NAMALWA (cell line): ENCODE measurements at places on chromosomes 1 and 21.

- no peak for DNase-seq
These were observed 238.4 kb downstream of the PLA2G4A start for GRCh38 chr1:187067160-187067559.

GRCh38 chr1:81463936-81464837 lies 336.5 kb upstream of the ADGRL2 start:
- no peak for DNase-seq

DNA sequence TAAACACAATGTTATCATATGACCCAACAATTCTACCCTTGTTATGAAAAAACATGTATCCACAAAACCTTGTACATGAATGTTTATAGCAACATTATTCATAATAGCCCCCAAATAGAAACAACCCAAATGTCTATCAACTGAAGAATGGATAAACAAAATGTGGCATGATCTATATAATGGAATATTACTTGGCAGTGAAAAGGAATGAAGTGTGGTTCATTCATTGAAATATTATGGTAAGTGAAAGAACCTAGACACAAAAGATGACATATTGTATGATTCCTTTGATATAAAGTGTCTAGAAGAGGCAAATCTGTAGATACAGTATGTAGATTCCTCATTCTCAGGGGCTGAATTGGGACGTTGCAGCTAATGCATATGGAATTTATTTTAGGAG lies 151.2 kb downstream of the KIF26B start:
- DNase-seq: no peak

GRCh38 chr1:245411245-245412036 lies 256.7 kb downstream of the KIF26B start:
- no peak for DNase-seq

DNA sequence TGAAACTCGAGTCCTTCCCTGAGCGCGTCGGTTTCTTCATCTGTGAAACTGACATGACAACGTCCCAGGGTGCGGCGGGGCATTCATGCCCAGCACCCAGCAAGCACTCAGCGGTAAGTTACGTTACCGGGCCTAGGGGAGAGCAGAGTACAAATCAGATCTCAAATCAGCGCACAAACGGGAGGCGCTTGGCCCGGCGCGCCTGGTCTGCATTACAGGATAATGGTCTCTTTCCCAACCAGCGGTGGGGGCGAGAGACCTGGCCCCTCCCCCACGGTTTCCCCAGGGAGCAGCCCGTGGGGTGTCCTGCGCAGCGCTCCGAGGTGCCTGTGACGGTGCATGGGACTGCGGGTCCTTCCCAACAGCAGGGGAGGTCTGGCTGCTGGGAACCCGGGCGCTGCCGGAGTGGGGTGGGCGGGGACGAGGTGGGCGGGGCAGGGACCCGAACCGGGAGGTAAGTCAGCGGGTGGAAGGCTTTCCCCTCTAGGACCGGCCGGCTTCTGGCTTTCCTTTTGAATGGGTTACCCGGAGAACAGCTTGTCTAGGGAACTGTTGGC lies 1.0 kb downstream of the TMEM51 start:
- DNase-seq: no peak

DNA sequence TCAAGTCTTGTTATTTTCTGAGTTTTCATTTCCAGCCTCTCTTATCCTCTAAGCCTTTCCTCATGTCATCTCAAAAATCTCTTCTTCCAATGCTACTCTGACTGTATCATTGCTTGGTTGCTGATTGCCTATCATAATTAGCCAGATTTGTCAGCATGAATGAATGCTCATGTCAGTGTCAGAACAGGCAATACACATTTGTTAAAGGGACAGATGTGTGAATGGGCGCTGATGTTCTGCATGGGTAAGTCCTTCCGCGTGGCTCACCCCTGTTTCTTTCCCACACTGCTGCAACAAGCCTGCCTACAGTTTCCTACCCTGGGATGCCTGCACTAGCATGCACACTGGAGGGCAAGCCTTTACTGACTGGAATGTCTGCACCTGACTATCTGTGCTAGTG lies 100.6 kb downstream of the RHOU start:
- no peak for DNase-seq

DNA sequence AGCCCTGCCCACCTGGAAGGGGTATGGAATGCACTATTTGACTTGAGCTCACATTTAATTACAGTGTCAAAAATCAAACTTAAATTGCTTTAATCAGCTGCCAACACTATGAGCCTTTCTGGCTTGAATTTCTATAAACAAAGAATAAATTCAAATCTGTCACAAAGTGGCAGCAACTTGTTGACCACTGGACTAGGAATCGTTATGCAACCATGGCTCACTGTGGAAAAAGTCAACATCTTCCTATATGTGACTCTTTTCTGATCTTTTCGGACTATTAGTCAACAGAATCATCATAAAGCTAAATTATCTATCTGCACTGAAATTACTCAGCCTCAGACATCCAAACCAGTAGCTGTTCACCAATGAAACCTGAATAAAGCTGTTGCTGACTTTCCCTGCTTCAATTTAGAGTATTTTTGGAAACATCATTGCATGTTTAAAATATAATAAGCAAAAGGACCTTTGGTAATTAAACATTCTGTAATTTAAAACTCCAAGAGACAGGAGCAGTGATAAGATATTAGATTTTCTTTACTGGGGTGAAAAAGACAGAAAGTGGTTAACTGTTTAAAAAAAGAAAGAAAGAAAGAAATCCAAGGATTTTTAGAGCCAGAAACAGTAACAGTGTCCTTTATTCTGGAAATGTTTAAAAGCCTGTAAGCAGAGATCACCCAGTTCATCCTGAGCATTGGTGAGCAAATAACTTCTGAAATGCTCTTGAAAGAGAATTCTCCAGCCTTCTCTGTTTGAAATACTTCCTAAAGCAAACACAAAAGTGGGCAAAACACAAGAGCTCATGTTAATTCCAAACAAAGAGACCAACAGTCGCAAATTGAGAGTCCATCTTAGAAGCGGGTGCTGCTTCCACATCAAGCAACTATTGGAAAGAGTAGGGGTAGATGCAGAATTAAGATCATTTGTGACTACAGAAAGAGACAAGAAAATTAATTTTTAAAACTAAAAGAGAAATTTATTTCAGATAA lies 26.2 kb upstream of the ERG start:
- no peak for DNase-seq

DNA sequence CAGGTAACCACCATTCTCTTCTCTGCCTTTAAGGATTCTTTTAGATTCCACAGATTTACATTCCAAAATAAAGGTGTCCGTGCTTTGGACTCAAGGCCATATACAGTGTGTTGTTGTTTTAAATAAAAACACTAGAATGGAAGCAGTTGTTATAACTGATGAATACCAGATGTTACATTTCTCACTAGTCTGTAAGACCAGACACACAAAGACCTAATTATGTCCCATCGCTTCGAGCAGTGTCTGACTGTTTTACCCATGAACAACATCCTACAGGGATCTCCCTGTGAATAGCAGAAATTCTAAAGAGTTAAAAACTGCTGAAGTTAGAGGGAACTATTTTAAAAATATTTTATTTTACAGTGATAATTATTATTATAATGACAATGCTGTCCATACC lies 574.7 kb upstream of the ZP4 start:
- no peak for DNase-seq

GRCh38 chr1:92509619-92510018 lies 22.9 kb upstream of the GFI1 start:
- no peak for DNase-seq

DNA sequence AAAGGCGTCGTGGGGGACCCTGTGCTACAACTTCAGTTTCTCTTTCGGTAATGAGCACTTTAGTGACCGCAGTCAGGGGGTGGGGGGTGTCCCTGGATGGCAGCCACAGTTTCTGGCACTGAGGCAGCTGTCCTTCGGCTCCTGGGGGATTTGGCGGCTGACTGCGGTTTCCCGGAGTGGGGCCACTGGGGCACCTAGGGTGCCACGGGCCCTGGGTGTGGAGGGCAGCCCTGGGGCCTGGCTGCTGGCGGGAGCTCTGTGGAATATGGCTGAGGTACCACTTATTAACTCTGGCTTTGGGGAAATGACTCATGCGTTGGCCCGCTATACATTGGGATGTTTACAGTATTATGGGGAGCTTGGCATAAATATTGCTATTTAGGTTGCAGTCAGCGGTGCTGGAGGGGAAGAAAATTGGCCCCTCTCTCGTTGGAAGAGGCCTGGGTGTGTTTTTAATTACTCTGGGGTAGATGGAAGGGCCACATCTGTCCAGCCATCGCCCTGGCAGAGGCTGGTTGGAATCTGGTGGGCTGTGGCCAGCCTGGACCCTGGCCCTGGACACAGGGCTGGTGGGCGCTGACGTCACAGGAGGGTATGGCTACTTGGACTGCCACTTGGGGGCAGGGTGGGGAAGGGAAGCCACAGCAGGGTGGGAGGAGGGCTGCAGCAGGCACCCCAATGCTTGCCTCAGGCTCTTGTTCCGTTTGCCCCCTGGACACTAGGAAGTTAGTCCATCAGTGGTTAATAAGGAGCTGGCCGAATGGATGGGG lies 2.0 kb downstream of the EPHB2 start:
- no peak for DNase-seq

GRCh38 chr1:79517470-79518224 lies 511.1 kb upstream of the ADGRL4 start:
- DNase-seq: no peak
